ENCODE measurements at places on chromosomes 4 and X.

GRCh38 chrX:23557070-23557469, 110.2 kb upstream of the PRDX4 start:
- DNase-seq: no peak

DNA sequence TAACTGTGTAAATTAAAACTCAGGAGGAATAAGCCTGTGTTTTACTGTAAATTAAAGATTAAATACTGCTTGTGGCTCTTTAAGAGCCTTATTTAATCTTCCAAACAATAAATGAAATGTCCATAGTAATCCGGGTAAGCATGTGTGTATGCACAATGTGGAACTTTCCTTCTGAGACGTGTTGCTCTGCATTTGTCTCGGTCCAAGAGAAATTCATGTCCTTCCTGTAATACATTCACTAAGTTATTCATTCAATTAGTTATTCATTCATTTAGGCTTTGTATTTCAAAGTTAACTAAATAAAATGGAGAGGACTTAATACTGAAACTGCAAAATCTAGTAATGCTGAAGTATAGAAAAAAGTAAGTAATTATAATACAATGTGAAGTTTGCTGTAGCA, 2728.8 kb downstream of the PCDH7 start:
- no peak for DNase-seq

- no peak for DNase-seq
Observed at GRCh38 chrX:80317646-80318045, 102.6 kb upstream of the TENT5D start.

GRCh38 chr4:95548738-95549245, at the start of gene UNC5C:
Gene UNC5C, minus strand, starts transcription at chr4:95548973.
- no peak for DNase-seq

GRCh38 chr4:78070731-78071282, 13.7 kb downstream of the FRAS1 start:
- no peak for DNase-seq

- DNase-seq: no peak
Observed at GRCh38 chrX:112834031-112834845, 6.4 kb downstream of the AMOT start.

DNA sequence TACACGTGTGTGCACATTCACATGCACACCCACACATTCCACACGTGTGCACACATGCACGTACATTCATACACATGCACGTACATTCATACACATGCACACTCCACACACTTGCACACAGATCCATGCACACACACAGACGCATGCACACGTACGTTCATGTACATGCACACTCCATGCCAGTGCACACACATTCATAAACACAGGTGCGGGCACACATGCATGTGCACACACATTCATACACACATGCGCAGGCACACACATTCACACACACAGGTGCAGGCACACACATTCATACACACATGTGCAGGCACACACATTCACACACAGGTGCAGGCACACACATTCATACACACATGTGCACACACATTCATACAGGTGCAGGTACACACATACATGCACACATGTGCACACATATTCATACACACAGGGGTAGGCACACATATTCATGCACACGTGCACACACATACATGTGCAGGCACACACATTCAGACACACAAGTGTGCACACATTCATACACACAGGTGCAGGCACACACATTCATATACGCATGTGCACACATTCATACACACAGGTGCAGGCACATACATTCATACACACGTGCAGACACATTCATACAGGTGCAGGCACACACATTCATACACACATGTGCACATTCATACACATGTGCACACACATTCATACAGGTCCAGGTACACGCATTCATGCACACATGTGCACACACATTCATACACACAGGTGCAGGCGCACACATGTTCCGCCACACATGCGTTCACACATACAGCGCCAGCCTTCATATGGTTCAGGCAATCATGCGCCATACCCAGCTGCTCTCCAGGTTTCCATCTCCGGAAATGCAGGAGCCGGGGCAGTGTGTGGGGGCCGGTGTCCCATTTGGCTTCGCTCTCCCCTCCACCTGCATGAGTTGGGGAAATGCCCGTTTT, 124.8 kb downstream of the HMX1 start:
- DNase-seq: no peak

- no peak for DNase-seq
Observed at GRCh38 chrX:19907794-19908193, 20.4 kb upstream of the SH3KBP1 start.

- DNase-seq: no peak
Observed at GRCh38 chrX:147958291-147958690, 22.8 kb upstream of the FMR1NB start.

DNA sequence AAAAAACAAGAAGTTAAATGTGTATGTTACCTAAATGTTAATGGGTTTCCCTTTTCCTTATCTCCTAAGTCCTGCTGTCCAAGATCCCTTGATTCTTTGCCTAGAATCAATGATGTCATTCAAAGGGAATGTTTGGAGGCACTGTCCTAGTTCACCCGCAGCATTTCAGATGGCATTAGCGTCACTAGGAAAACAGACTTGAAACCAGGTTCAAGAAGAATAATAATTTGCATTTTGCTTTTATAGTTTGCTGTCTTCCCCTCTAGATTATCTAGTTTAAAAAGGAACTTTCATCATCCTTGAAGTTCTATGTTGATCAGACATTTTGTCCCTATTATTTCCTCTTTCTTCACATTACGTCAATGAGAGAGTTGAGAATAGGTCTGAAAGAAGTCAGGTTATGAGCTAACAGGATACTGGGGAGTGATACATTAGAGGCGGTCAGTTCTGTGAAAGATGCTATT, 234.1 kb upstream of the PGRMC2 start:
- DNase-seq: no peak

DNA sequence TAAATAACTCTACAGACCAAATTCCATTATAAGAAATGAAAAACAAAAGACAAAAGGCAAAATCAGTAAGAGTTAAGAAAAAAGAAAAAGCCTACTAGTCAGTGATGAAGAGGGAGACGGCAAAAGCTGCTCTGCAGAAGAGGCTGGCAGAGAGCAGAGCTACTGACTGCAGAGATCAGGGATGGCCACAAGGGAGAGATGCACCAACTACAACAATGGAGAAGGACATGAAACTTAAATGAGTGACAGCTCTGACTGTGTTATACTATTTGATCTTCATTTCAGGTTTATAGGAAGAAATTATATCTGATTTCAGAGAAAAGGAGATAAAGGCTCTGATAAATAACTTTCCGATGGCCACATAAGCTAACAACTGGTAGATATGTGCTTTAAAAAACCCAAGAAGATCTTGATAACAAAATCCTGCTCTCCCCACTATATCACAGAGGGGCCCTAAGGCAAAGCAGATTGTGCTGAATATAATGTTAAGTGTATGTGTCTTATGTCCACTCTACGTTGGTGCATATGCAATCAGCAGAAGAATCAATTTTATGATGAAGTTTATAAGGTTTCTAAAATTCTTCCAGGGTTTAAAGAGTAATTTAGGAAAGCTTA, 58.4 kb upstream of the COX18 start:
- no peak for DNase-seq

- no peak for DNase-seq
Observed at GRCh38 chr4:96649536-96649935, 809.6 kb downstream of the PDHA2 start.

- DNase-seq: no peak
Observed at GRCh38 chr4:140523370-140523856, 555 bp upstream of the ELMOD2 start.

GRCh38 chr4:6501171-6501570, 28.8 kb upstream of the PPP2R2C start:
- DNase-seq: no peak

GRCh38 chr4:54941994-54942552, 183.3 kb downstream of the KDR start:
- no peak for DNase-seq

DNA sequence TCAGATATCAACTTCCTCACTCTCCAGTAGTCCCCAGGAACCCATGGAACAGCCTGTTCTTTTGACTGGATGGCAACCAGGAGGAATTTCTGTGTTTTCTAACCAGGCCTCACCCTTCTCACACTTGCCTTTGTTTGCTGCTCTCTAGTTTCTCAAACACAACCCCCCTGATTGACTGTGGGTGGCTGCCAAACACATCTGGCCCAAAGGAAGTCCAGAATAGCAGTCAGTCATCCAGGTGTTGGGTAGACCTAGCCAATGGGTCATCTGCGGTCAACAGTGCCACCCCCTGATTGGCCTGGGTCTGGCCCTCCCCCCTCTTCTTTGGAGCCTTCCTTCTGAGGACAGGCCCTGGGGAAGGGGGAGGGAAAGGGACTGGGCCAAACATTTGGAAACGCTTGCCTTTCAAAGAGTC, 53.7 kb downstream of the MSX1 start:
- DNase-seq: no peak

GRCh38 chr4:109406337-109406931, 27.2 kb upstream of the SEC24B start:
- no peak for DNase-seq

DNA sequence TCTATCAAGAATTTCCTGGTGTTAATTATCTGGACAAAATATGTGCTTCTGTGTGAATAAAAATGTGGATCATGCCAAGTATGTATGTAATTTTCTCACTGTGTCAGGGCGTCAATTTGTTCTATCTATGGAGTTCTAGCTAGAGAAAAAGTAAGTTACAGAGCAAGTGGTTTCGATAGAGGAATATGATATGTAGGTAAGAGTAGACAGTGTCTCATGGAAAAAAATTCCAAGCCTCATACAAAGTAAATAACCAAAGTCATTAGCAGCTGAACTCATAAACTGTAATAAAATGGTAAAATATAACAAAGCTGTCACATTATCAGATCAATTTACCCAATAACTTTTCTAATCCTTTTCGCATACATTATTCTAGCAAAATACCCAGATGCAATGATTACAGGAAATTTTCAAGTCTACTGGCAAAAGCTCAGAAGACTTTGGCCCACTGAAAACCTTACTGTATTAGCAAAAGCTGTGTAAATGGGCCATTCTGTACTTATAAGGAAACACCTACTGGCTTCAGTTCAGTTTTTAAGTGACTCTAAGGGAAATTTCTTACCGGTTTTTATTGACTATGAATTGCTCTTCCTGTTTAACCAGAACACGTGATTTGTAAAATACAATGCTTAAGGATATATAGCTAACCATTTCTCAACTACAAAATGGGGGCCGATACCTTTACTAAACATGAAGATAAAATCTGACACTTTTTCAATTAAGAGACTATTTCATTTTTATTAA, 121.0 kb upstream of the ARSJ start:
- DNase-seq: no peak

DNA sequence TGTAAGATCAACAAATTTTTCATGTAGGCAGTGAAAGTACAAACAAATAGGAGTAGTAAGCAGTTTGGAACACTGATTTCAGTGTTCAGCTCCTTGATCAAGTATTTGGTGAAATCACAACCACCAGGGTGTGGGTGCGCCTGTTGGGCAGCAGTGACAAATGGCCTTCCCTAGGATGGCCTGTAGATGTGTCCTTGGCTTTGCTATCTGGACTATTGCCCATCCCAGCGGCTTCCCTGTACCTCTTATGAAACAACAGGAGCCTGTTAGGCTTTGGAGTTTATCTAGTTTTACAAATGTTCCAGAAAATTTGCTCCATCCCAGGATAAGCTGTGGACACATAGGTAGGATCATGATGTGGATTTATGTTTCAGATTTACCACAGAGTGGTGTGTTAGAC, 216.8 kb upstream of the FAT1 start:
- DNase-seq: no peak

- no peak for DNase-seq
Observed at GRCh38 chr4:64780664-64781063, 371.4 kb upstream of the TECRL start.

DNA sequence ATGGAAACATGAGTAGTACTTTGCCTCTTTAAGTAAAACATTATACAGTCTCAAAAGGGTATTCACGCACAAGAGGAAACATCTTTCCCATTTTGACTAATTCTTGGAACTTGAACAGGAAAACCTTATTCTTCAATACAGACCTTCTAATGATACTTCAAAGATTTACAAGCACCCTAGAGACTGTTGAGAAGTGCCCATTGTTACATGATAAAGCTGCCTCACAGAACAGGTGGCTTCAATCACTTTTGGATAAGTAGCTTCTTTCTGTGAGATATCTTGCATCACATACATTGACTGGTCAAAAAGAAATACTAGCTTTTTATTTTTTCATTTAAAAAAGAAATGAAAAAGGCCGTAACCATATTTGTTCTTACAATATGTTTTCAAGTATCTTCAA, 219.4 kb downstream of the EPHA5 start:
- DNase-seq: no peak

GRCh38 chr4:24914460-24914859, 1.6 kb upstream of the CCDC149 start:
- no peak for DNase-seq

GRCh38 chr4:79330720-79331119, 4.9 kb upstream of the NAA11 start:
- no peak for DNase-seq

GRCh38 chrX:44063606-44064005, 90.4 kb upstream of the NDP start:
- DNase-seq: no peak

GRCh38 chrX:135605906-135606305, 85.4 kb downstream of the INTS6L start:
- no peak for DNase-seq

DNA sequence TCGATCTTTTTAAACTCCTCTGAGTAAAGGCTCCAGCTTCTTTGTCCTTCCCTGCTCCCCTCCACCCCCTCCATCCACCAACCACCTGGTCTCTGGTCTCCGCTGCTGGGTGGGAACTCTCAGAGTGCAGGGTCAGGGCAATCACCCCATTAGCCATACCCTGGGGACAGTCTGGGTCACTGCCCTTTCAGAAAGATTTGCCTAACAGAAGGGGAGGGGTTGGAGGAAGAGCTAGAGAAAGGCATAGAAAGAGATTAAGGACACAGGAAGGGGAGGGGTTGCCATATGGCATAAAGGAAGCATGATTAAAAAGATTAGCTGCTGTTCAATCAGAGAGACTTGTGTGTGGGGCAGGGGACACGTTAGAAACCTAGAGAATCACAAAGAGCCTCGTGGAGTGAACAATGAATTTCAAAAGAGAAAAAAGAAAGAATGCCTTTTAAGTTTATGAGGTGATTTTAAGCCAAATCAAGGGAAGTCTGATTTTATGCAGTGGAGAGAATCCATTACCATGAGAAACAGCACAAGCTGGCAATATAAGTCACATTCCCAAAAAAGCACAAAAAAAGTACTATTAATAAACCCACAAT, 115.5 kb upstream of the ACSL4 start:
- DNase-seq: no peak
